Cortex of kidney (tissue), 1 donor: ENCODE measurements at places on chromosomes 13 and 19.

GRCh38 chr19:4066176-4066606 lies 508 bp downstream of the ZBTB7A start:
- DNase-seq: no peak

GRCh38 chr19:340620-341385 lies 3.8 kb downstream of the MIER2 start:
- DNase-seq: no peak

DNA sequence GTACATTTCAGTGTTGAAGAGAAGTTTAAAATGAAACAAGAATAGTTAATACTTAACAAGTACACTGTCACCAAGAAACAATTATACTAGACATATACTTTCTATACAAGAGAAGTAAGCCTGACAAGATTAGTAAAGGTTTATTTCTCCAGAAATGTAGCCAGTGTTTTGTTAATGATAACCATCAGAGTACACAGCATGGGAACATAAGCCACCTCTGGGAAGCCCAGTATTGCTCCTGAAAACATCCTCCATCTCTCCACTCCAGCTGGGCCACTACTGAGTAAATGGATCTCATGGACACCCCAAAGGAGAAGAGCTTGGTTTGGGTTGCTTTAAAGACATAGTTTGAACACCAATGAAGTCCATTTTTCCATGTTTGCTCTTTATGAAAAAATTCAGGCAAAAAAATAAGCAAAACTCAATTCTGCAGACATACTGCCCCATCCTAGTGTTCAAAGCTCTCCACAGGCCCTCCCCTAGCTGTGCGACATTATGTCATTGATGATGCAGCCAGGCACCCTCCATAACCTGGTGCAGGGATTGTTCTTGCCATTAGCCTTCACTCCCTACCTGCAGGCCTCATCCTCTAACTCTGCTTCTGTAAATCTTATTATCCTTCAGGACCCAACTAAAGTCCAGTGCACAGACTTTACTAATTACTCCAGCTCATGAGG lies 61.9 kb downstream of the LHFPL6 start:
- DNase-seq: no peak

- DNase-seq: no peak
These were observed 148.9 kb downstream of the GPC6 start for GRCh38 chr13:93375491-93375890.

- no peak for DNase-seq
These were observed 826 bp upstream of the BSG start for GRCh38 chr19:571566-571974.

DNA sequence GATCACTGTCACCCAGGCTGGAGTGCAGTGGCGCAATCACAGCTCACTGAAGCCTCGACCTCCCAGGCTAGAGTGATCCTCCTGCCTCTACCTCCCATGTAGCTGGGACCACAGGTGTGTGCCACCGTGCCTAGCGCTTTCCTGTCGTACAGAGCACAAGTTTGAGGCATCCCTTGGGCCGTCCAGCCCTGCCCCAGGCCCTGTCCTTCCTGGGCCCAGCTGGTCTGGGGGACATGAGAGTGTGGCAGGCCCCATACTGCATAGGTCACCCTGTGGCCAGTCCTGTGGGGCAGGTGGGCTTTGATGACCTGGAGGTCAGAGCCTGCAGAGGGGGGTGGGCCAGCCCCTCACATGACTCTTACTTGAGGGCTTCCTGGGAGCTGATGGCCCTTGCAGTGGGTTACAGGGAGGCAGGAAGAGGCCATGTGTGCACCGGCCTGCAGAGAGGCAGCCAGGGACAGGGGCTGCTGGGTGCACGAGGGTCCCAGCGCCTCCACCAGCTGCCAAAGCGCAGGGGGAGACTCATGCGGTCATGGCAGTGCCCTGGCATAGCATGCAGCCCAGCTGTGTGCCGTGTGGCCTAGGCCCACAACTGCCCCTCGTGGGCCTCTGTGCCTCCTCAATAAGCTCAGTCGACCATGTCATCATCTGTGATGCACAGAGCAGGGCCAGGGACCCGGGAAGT lies 61.4 kb downstream of the KDM4B start:
- DNase-seq: no peak

- DNase-seq: no peak
These were observed 45.2 kb upstream of the MTIF3 start for GRCh38 chr13:27495551-27495950.

- no peak for DNase-seq
These were observed 41.3 kb downstream of the FLT3 start for GRCh38 chr13:28058866-28059613.

- no peak for DNase-seq
These were observed 2.3 kb upstream of the N4BP2L1 start for GRCh38 chr13:32430018-32430747.
